ENCODE measurements at places on chromosomes 6 and 20.

DNA sequence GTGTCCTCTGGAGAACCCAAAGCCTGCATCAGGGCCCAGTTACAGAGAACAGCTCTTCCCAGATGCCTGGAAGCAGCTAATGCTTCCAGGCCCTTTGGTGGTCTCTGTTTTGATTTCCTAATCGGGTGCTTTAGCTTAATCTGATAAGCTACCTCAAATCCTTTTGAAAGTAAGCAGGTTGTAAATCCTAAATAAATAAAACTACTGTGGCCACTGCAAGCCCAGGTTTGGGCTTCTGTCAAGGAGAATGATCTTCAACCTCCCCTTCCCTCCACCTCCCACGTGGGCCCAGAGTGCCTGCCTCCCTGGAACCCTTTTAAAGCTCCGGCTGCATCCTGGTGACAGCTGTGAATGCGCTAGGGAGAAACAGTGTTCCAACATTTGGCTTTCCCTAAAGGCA, 25.2 kb upstream of the FYN start:
- DNase-seq, result no peak

DNA sequence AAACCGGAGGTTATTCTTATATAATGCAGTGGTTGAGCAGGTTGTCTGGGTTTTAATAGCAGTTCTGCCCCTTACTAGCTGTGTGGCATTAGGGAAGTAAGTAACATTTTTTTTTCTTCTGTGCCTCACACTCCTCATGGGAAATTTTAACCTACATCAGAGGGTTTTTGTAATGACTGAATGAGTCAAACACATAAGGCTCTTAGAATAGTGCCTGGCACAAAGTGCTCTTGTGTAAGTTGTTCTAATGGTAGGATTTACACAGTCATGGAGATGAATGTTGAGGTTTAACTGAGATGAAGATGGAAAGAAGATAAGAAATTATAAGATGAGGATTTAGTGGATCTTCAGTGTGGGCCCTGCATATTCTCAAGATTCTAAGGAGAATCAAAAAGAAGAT, 68.4 kb upstream of the PHIP start:
- DNase-seq, result no peak

- no peak for DNase-seq
Observed at GRCh38 chr6:167211881-167212712, 54.3 kb upstream of the GPR31 start.

- DNase-seq, result no peak
Observed at GRCh38 chr6:16267428-16268263, 29.3 kb downstream of the GMPR start.

DNA sequence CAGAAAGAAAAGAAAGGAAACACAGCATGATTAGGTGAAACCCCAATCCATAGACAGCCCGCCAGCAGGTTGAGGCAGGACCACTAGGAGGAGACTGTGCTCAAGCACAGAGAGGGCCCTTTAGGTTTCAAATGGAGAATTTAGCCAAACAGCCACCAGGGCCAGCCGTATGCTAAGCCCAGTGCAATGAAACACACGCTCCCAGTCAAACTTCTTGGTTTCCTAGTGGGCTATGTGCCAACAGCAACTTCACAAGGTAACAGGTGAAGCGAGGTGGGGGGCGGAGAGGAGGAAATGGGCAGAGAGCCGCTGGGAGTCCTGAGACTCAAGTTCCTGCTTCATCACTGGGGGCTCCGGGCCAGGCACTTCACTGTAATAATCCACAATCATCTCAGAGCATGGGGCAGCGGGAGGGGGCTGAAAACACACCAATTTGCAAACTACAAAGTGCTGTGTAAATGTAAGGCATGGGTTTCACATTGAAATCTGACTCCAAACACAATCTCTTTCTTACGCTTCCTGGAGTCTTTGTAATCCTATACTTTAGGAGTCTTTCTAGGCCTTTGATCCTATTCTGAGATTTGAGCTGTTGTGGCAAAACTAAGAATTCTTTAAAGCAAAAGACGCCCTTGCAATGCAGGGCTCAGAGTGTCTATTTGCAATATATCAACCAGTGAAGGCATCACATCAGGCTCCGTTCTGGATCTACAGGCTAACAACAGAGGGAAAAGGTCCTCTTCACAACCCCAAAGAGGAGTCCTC, 117.3 kb downstream of the OPRM1 start:
- DNase-seq, result no peak

- DNase-seq, result no peak
Observed at GRCh38 chr6:20317430-20317829, 84.2 kb upstream of the E2F3 start.

DNA sequence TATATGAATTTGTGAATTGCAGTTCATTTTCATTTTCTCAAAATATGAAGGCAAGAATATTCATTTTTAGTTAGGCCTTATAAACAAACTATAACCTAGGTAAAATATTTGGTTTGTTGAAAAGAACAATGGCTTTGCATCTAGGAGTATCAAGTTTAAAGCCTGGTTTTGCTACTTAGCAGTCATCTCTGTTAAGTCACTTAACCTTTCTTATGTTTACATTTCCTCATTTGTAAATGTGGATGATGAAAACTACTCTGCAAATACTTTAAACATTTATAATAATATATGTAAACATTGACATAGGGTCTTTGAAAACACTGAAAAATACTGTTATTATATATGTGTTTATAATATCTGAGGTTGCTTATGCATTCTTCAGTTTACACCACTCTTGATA, 135.5 kb downstream of the CENPW start:
- no peak for DNase-seq

DNA sequence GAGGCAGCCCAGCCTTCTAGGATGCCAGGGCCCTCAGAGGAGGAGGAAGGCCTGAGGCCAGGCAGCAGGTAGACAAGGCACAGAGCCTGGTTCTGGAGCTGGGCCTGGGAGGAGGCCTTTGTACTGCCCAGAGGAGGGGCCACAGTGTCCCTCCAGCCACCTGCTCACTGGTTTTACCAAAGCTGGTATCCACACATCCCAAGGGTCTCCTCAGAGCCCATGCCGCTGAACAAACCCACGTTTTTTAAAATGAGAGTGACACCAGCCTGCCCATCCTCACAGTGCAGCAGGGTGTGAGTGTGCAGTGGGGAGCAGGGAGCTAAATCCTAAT, 162.7 kb downstream of the LY86 start:
- no peak for DNase-seq

GRCh38 chr6:135291288-135292076, 110.4 kb downstream of the MYB start:
- no peak for DNase-seq

DNA sequence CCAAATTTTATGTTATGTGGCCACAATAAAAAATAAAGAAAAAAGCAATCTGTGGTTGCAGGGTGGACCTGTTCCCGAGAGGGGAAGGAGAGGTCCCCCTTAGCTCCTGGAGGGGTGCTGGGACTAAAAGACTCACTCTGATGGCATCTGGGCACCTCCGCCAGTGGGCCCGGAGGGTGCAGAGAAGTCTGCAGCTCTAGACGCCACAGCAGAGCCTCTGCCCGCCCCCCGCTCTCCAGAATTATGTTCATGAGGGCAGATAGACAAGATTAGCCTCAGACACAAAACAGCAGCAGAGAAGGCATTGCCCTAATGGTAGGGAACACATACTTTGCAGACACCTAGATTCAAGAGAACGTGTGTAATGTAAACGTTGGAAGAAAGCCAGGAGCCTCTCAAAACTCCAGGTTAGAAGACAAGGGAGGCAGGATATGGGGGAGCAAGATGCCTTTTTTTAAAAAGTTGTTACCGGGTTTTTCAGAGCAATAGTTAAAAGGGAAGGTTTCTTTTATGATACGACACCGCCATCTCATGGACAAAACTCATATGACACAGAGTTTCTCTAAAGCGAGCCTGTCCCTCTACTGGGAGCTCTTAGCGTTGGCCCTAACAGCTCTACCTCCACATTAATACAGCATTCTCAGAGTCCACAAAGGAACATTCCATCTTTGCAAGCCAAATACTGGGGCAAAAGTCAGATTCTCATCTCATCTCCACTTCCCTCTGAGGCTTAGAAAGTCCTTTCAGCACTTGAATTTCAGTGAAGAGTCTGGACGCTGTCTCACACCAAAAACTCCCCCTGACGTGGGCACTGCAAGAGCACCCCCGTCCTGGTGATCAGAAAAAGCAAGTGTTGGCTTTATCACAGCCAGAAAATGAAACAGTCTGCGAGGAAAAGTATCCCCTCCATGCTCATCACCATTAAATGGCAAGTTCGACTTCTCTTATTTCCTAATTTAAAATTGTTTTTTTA, 47.2 kb downstream of the FOXF2 start:
- DNase-seq, result no peak

- no peak for DNase-seq
Observed at GRCh38 chr6:54335871-54336270, 27.6 kb downstream of the TINAG start.

DNA sequence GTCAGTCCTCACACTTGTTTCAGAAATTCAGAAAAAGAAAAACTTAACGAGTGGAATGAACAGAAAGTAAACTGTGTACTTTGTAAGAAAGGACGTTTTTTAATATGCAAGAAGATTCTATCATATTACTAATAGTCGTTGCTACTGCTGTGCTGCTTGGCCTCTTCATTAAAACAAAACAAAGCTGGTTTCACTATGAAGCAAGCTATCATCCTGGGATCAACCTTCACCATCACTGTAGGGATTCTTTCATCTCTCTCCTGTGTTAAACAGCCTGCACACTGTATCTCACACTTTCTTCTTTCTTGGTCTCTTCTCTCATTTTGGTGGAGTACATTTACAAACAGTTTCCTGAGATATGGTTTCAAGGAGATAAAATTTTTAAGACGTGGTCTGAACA, 284.2 kb downstream of the BTBD9 start:
- no peak for DNase-seq

- DNase-seq, result no peak
Observed at GRCh38 chr6:2412731-2413130, 167.3 kb upstream of the GMDS start.

Measured in suprapubic skin (tissue), 4 donors.